ENCODE measurements at places on chromosomes 2 and 18.

GRCh38 chr2:42169874-42170521 lies 845 bp downstream of the EML4 start:
- peak; percentile 66 for DNase-seq

GRCh38 chr2:42446503-42447271 lies 47.1 kb downstream of the KCNG3 start:
- no peak for DNase-seq

DNA sequence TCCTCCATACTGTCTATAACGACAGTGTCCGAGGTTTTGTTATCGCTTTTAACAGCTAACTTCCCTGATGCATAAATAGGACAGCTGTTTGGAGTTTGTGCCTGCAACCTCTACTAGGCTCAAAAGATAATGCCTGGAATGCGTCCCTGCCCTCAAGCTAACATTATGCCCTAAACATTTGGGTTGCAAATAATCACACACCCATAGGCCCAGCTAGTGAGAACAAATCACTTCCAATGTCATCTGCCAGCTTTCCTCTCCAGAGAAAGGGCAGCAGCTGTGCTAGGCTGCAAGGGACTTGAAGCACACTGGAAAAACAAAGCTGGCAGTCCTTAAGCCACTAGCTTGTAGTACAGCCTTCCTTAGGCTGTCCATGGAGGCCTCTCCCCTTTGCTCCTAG lies 201.8 kb upstream of the LYPD1 start:
- no peak for DNase-seq

- no peak for DNase-seq
These were observed 54.7 kb downstream of the BIN1 start for GRCh38 chr2:127052057-127052770.

DNA sequence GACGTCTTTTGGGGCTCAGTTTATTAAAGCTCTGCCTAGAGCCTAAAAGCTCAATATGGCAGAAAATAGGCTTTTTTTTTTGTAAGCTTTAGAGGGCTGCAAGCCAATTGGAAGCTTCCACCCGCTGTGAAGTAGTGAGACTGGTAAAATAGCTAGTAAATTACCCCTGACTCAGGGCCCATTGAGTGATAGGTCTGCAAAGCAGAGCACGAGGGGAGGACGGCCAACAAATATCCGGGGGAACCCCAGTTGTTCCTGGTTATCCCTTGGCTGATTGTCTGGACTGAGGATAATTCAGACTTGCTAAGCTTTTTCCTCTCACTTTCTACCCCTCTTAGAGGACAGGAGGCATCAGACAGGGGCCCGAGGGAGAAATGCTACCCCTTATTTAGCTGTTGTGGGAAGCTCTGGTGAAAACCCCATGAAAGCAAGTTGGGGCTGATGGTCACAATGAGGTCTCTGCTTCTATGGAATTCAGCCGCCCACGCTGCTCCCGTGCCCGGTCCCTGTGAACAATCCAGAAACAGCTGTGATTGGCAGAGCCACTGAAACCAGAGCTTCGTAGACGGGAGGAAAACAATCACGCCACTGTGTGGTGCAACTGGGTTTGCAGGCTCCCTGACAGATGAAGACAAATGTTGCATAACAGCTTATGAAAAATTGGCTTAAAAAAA lies 141.9 kb upstream of the LGALSL start:
- no peak for DNase-seq

DNA sequence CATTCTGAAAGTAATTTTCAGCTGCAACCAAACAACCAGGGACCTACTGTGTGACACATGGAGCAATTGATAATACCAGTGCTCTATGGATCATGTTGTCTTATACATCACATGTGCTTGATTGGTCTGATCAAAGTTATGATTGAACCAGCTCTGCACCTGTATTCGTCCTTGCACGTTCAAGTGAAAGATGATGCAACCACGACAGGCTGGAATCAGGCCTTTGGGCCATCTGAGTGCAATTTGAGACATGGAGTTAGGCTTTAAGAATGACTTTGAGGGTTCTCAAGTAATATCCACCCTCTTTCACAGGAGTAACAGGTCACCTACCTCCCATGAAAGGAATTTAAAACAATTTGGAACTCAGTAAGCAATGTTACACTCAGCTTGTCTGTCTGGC lies 165.2 kb downstream of the SLC8A1 start:
- no peak for DNase-seq

DNA sequence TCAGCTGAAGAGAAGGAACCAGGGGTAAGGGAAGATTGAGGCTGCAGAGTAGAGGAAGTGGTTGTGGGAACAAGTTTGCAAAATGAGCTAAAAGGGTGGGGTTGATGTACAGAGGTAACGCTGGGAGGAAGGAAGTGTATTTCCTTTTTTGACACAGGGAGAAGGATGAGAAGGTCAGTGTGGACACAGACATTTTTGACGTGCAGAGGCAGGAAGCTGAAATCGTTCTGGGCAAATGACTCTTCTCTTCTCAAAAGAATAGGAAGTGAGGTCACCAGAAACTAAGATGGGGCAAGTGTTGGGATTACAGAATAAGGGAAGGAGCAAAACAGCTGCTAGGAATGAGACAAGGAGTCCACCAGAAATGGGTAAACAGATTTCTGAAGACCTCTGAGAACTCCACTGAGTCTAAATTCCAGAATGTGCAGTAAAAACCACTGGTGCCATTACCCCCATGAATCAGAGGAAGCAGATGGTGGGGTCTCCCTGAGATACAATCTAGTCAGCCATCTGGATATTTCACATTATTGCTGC lies 20.0 kb upstream of the RNF149 start:
- no peak for DNase-seq

DNA sequence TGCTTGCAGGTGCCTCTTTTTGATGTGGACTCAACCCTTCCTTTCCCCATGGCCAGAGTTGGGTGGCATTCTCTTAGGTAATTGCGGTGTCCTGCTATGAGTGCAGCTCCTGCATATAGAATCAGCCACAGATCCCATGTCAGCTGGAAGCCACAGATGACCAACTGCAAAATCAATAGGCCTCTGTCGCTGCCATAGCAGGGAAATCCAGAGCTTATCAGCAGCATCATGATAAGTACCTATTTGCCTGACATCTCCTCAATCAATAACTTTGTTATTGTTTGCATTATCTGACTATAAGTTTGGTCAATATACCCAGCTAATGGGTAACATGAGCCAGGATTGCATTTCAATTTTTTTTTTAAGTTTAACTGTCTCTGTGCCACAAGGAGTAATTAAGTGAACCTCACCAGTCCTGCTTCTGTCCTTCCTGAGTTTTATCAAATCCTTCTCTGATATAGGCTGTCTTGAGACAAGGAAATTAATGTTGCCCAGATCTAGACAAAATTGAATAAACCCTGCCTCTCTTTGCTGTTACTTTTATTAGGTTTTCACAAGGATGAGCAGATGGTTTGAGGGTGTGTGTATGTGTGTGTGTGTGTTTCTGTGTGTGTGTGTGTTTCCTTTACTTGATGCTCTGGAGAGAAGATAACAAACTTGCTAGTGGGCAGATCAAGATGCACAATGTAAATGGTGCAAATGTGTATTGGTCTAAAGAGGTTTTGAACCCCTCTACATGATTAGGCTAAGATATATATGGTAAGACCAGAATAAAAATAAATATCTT lies 59.6 kb upstream of the CREB1 start:
- no peak for DNase-seq

GRCh38 chr2:241193271-241193670 lies 4.8 kb downstream of the ANO7 start:
- no peak for DNase-seq

DNA sequence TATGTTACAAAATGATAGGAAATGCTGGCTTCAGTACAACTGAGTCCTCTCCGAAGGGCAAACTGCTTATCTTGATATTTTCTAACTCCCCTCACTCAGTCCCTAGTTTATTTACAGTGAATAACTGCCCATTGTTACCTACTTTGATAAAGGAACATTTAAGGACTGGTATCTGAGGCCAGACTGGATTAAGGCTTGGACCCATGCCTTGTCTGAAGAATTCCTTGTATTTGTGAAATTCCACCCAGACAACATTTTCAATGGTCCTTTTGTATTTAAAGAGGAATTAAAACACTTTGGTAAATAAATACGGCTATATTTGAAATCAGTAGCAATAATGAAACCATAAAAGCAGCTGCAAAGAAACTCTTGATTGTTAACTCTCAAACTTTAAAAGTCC lies 58.3 kb downstream of the PELI1 start:
- DNase-seq = no peak

DNA sequence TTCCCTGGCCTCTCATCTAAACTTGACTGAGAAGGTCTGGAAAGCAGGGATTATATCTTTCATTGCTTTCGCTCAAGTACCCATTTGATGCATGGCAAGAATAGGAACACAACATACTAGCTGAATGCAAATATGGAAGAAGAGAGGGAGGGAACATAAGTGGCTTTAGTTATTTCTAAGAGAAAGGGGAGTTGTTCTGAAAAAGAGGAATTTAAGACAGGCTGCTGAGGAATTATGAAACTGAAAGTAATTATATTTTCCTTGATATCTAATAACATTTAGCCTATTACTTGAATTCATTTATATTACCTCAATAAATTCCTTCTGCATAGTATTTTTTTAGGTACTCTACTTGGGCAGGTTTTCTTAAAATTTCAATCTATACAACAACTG lies 105.8 kb upstream of the TTN start:
- DNase-seq = no peak

GRCh38 chr2:174794851-174795374 lies 30.6 kb upstream of the CHRNA1 start:
- no peak for DNase-seq

DNA sequence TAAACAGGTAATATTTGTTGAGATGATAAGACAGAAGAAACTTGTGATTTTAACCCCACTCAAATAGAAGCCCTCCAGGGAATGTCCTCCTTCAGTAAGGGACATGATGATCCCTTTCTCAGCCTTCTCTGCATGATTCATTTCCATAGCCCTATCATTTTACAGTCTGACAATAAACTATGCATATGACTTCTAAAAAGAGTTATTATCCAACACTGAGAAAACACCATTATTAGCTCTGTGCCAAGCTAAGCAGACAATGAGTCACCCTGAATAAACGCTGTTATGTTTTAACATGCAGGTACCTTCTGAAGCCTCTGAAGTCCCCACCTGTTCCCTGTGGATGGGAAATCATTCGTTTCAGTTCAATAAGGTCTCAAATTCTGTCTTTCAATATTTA lies 54.7 kb downstream of the DTNB start:
- no peak for DNase-seq

- DNase-seq = no peak
These were observed 95.1 kb upstream of the RASGRP3 start for GRCh38 chr2:33381301-33381858.

DNA sequence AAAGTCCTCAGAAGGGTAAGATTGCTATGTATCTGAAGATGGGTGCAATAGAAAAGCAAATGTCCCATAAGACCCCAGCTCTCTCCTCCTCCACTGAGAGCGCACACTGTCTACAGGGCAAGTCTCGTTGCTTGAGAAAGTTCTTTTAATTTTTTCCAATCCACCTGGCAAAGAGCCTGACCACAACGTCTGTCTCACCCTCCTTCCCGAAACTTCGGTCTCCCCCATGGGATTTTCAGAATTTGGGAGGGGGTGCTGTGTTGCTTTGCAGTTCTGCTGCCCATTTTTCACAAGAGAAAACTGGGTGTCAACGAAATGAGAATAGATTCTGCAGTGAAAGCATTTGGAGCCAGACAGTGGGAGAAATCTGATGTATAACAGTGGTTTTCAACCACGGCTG lies 40.4 kb downstream of the SERTAD2 start:
- no peak for DNase-seq

DNA sequence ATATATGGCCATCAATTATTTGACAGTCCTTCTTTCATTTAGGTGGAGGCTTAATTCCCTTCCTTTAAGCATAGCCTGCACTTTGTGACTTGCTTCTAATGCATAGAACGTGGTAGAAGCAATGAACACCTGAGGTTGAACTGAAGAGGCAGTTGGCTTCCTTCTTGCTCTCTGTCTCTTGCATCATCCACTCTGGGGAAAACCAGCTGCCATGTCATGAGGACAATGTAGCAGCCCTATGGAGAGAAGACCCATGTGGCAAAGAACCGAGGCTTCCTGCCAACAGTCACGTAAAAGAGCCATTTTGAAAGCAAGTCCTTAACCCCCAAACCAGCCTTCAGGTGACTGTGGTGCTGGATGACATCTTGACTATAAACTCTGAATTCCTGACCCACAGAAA lies 46.8 kb downstream of the ATOH8 start:
- no peak for DNase-seq

Data from naive B cell (primary cell).